ENCODE measurements at places on chromosomes 3 and 15.

- no peak for DNase-seq
Observed at GRCh38 chr3:179811321-179812095, 158.7 kb downstream of the USP13 start.

DNA sequence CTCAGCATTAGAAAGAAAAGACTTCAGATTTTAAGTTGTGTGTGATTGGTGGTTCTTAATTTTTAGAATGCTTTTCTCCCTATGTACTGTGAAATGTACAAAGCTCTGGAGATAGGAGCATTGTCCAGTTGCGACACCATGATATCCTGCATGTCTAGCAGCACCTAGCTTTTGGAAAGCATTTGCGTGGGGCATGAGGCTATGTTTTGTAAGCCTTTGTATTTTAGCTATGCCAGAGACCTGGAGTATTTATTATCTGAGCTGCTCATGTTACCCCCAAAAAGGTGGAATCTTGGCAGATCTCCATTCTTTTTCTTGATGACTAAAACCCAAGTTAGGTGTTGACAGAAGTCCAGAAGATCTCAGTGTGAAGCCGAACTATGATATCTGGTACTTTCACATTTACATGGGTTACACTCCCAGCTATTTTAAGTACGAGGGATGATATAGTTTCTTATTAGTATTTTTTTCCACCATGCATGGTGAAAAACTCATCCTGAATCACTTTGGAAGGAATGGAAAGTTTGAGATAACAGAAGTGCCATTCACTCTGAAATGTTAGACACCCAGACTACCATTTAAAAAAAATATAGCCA, 126.7 kb upstream of the SAMMSON start:
- no peak for DNase-seq

- no peak for DNase-seq
Observed at GRCh38 chr15:28892789-28893610, 7.2 kb downstream of the APBA2 start.

DNA sequence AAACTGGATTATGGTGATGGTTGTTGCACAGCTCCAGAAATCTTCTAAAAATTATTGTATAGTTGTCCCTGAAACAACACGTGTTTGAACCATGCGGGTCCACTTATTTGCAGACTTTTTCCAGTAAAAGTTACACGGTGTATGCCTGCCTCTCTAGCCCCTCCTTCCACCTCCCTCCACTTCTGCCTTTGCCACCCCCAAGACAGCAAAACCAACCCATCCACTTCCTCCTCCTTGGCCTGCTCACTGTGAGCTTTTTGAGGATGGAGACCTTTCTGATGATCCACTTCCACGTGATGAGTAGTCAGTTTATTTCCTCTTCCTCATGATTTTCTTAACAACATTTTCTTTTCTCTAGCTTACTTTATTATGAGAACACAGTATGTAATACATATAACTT, 5.4 kb downstream of the CYFIP1 start:
- DNase-seq = no peak

- DNase-seq = no peak
Observed at GRCh38 chr3:53724566-53724965, 121.7 kb downstream of the CHDH start.

DNA sequence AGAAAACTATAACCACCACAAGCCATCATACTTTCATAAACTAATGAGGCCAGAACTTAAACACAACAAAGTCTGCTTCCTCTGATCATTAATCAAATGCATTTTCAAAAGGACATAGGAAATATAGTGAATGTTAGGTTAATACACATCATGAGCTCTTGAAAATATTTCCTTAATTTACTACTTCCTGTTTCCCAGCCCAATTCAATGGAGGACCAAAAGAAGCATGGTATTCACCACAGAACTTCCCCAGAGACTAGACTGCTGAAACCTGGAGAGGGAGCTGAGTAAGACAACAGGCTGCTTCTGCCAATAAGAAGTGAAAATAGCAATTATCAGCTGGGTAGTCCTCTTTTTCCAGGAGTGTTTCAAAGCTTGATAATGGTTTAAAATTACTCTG, 250.3 kb downstream of the ULK4 start:
- no peak for DNase-seq

- no peak for DNase-seq
Observed at GRCh38 chr15:63600001-63600615, 2.9 kb downstream of the FBXL22 start.

Data from Right ventricle myocardium inferior (tissue), 1 donor.